Stimulated activated CD4-positive, alpha-beta T cell treated with anti-CD3 and anti-CD28 coated beads, Interleukin-1b, Interleukin-23, amount 100 ng/mL, for 1 hour (primary cell): ENCODE measurements at places on chromosomes 16 and 17.

- DNase-seq = no peak
Observed at GRCh38 chr16:3038256-3038655, 1.5 kb upstream of the BICDL2 start.

DNA sequence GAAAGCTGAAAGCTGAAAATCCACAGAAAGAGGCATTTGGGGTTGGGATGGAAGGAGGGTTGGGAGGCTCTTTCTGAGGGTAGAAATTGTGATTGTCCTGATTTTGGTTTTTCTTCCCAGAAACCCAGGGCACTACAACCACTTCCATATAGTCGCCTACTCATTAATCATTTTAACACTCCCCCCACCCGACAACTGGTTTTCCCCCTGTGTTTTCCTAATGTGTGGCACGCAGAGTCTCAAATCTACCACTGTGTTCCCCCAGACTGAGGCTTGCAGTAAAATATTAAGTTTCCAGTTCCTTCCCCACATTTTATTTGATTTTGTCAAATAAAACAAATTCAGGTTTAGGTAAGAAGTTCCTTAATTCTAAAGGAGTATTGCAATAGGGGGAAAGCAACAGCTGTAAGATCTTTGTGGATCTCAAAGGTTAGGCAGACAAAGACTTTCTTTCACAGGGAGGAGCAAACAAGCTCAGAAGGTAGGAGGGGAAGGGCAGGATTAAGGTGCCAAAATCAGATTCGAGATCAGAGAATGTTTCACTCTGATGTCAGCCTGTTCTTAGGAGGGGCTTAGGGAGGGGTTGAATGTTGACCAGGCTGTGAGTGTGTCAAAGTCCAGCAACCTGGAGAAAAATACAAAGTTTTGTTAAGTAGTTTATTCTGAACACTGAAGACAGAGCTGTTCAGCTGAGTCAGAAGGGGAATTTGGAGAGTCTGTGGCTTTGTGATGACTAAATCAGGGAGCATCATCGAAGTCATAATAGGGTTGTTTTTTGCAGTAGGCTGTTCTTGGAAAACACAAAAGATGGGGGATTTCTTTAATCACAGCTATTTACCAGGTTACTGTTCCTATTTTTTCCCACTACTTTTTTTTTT is 3.6 kb downstream of the ZNF267 start:
- no peak for DNase-seq

GRCh38 chr17:80957461-80957941 is 34.1 kb upstream of the CHMP6 start:
- no peak for DNase-seq

DNA sequence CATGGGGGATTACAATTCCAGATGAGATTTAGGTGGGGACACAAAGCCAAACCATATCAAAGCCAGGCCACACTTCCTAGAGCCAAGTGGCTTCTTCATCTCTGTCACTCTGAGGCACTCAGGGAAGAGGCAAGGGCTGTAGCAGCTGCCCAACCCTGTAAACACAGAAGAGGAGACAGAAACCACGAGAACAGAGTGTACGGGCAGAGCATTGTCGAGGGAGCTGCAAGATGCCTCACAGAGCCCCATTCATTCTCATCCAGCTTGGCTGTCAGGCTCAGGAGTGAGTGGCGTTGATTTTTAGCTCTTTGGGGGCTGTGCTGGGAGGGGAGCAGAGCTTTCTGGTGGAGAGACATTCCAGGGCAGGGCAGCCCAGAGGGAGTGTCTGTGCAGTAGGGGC is 117.2 kb upstream of the SALL1 start:
- DNase-seq = no peak
